Naive thymus-derived CD4-positive, alpha-beta T cell (primary cell): ENCODE measurements at places on chromosomes 1 and 21. TPM values are rescaled to one million over a fixed set of nuclear protein-coding genes. Genes with fewer than 3 reads are reported as not detected.

Gene KCNE2
- not detected for total RNA-seq

Gene CACNA1S
- total RNA-seq: not detected

Gene ITLN1
- total RNA-seq: not detected

Gene ASPM
- 44.4 and 48.8 TPM in 2 replicates for total RNA-seq

Gene STIL
- 26.3 and 28.5 TPM in 2 replicates for total RNA-seq

Gene GJA4
- not detected for total RNA-seq

Gene F5
- total RNA-seq: 3.8 TPM

Gene RAB3B
- 0.03 TPM for total RNA-seq

Gene C8A
- total RNA-seq: not detected

Gene VASH2
- 0.08 TPM in 1 of 2 replicates, not detected in the other for total RNA-seq

Gene UQCRHL
- 1.4 TPM for total RNA-seq

Gene GFI1
- total RNA-seq: 11.5 TPM

Gene NBPF19
- 95.3 TPM for total RNA-seq

Gene PRAMEF17
- not detected for total RNA-seq

Gene OR10J1
- not detected for total RNA-seq

Gene RAP1GAP
- total RNA-seq: 1.4 TPM

Gene ZNF648
- total RNA-seq: not detected

Gene FAM72C
- total RNA-seq: not detected
